Left cardiac atrium (tissue), 4 donors: ENCODE measurements at places on chromosomes 5 and 9. TPM values are rescaled to one million over a fixed set of nuclear protein-coding genes. Genes with fewer than 3 reads are reported as not detected.

NR2F1 gene
- 41.8 TPM for total RNA-seq

BHMT gene
- 0.44 TPM for total RNA-seq

REEP5 gene
- 105 TPM for total RNA-seq

GRCh38 chr9:110114086-110114858 lies 93.7 kb downstream of the C9orf152 start:
- no peak for DNase-seq

DNA sequence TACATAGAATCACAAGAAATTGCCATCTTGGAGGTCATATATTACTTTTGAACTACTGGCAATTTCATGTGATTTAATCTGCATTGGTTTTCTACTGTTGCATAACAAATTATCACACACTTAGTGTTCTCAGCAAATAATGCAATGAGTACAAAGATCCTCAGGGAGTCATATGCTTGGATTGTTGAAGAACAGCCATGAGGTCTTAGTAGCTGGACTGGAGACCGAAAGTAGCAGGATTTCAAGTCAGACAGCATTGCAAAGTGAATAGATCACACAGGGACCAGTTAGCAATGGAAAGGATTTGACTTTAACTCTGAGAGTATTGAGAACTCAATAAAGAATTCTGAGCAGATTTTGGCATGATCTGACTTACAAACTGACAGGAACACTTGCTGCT lies 32.2 kb upstream of the FRMD3 start:
- DNase-seq, result no peak

DNA sequence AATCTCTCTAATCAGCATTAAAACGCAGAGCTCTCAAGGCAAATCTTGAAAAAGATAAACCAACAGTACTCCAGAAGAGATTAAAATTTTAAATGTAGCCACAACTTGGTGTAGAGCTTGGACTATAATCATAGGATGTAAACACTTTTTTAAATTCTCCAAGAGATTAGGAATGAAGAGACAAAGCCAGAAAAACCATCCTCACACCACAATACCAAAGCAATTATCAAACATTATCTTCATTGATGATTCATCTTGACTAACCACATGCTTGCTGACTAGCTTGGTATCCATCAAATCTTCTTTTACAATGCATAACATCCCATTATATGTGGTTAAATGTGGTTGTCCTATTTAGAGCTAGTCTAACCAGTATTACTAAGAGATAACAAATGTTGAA lies 815.1 kb downstream of the TLE1 start:
- no peak for DNase-seq

- no peak for DNase-seq
These were observed 33.7 kb downstream of the FGF18 start for GRCh38 chr5:171453056-171453725.

DNA sequence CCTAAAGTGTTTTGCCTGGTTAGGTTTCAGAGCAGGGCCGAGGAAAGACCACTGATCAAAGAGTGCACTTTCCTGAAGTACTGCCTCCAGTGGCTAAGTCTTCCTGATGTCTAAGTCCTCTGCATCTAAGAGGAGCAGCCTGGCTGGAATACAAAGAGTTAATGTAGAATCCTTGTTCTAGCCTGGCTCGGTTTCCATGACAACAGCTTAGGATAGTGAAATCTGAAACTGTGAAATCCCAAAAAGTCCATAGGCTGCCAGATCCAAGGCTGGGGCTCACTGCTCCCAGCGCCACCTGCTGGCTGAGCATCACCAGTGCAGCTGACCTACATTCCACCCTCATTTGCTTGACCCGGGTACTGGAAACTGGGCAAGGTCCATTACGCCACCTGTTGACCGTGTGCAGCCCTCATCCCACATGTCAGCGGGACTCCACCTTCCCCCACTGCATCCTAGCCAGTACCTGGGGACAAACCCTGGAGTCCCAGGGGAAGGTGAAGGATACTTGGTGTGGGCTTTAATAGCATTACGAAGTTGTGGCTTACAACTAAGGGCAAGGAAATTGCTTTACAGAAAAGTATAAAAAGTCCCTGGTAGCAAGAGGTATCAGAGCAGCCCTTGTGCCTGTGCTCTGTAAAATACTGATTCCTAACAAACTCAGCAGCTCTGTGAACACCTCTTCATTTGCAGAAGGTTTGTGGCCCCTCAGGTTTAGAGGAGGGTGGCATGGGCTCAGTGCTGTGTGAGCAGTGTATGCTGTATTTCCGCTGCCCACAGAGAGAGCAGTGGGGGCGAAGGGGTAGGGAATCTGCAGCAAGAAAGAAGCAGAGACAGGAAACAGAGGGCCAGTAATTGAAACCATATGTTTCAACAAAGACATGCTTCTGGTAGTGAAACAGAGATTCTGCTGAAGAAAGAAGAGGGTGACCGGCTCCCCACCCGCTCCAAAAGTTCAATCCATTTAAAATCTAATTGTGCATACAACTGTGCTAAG lies 36.0 kb downstream of the PCDHGC5 start:
- peak; percentile 85 for DNase-seq

DNA sequence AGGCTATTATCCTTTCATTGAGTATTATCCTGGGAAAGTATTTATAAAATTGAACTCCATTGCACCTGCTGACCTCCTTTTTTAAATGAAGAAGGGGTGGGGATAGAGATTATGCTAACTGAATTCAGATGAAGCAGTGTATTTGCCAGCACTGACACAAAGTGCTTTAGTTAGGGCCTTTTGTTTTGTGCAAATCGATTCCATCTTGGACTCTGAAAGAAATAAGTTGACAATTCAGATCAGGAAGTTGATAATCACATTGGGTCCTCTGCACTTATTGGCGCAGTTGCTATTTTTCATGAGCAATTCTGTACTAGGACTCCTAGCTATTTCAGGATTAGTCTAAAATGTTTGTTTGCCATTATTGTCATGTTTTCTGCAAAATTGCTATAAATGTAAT lies 101.6 kb upstream of the FSD1L start:
- no peak for DNase-seq

- no peak for DNase-seq
These were observed 10.7 kb downstream of the GAPT start for GRCh38 chr5:58501778-58502417.
